ENCODE measurements at places on chromosomes 4 and X. TPM values are rescaled to one million over a fixed set of nuclear protein-coding genes. Genes with fewer than 3 reads are reported as not detected.

DNA sequence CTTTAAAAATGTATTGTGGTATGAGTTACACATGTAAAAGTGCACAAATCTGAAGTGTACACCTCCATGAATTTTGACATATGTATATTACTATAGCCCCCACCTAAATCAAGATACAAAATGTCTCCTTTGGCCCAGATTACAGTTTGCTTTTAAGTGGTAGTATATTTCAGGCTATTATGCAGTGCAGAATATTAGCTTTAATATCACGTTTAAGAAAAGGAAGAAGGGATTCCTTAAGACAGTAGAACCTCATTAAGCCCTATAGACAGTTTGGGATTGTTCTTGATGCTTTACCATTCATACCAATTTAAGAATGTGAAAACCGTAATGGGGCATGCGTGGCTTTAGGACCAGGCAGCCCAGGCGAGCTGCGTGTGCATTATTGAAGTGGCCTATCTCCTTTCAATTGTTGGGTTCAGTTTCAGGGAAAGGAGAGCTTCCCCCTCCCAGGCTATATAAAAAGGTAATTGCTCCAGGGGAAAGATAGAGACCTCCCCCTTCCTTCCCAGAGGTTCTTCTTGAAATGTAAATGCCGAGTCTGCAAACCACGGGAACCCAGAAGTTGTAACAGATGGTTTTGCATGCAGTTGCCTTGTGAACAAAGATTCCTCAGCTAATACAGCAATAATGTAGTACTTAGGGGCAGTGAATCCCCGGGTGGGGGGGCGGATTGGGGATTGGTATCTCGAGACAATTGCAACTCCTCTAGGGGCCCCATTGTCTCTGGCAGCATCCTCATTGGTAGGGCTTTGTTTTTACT, 106.1 kb downstream of the UCHL1 start:
- no peaks in the 10 kb centered on the region for H3K4me1 ChIP-seq
- H3K27me3 ChIP-seq: peaks cover 72% of the 10 kb centered on the region
- DNase-seq: no peak
- H3K27ac ChIP-seq: no peak overlapping the region

DNA sequence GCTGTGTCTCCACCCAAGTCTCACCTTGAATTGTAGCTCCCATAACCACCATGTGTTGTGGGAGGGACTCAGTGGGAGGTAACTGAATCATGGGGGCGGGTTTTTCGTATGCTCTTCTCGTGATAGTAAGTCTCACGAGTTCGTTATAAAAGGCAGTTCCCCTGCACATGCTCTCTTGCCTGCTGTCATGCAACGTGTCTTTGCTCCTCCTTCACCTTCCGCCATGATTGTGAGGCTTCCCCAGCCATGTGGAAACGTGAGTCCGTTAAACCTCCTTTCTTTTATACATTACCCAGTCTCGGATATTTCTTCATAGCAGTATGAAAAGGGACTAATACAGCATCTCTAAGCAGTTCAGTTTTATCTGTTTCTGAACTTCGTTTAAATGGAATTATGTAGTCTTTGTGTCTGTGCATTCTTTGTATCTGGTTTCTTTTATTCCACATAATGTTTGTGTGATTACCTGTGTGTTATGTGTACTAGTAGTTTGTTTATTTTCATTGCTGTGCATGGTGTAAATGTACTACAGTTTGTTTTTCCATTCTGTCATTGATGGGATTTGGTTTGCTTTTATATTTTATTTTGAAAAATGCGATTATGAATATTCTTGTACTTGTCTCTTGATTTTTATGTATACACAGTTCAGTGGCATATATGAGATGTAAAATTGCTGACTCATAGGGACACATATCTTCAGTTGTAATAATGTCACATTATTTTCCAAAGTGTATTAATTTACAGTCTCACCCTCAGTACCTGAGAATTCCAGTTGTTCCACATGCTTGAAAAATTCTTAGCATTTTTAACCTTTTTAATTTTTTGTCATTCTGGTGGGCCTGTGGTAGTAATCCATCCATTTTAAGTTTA, 304.9 kb downstream of the GBA3 start:
- DNase-seq: no peak
- H3K27me3 ChIP-seq: no peaks in the 10 kb centered on the region
- H3K4me3 ChIP-seq: no peak overlapping the region
- H3K4me1 ChIP-seq: no peaks in the 10 kb centered on the region

- H3K36me3 ChIP-seq: no peaks in the 10 kb centered on the region
- peak; percentile 3 for DNase-seq
- peaks cover 7% of the 10 kb centered on the region for H3K27me3 ChIP-seq
- no peak overlapping the region for H3K4me3 ChIP-seq
- no peak overlapping the region for H3K27ac ChIP-seq
Observed at GRCh38 chrX:24343719-24344118, 16.7 kb upstream of the SUPT20HL1 start.

The SPP1 gene
- total RNA-seq: not detected

The TLR8 gene
- not detected for total RNA-seq

The FDCSP gene
- not detected for total RNA-seq

DNA sequence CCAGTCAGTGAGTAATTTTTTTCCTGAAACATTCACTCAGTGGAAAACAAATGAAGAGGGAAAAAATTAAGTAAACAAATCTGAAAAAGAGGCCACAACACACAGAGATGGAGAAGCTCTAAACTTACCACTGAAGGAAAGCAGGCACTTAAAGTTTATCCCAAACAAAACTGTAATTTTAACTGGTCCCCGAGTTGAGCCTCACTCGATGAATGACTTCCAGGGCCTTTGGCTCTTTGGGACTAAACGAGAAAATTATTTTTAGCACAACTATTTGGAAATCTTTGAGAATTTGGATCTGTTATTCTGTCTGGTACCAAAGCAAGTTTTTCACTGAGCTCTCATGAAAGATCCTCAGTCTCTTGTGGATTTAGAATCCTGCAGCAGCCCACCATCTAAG, at the start of gene C1QTNF7:
Gene C1QTNF7 (plus strand): TSS at position 333 of the 400 bp plus-strand sequence. CDS start 7,711 bp downstream, outside the sequence.
- H3K27me3 ChIP-seq: no peaks in the 10 kb centered on the region
- peaks cover 2% of the 10 kb centered on the region for H3K36me3 ChIP-seq
- H3K27ac ChIP-seq: no peak within 1 kb of the TSS

Data from activated naive CD8-positive, alpha-beta T cell treated with anti-CD3 and anti-CD28 coated beads for 36 hours (primary cell).